ENCODE measurements at places on chromosomes 16 and 17.

DNA sequence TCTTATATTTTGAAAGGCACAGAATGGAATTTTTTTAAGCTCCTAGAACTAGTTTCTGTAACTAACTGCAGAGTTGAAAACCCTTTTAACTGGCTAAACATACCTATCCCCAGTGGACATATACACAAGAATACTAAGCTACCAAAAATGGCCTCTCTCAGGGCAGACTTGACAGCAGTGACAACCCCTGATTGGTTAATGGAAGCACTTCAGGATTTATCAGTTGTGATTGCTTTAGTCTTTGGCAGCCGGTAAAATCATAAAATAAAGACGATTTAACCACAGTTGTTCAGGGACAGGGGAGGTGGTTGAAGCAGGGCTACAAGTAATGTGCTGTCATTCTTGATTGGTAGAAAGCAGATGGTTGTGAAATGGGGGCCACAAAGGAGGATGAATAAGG, 452.0 kb upstream of the SOX9 start:
- DNase-seq: no peak

GRCh38 chr17:39164675-39165143, 1.3 kb downstream of the ARL5C start:
- peak; percentile 44 for DNase-seq

- no peak for DNase-seq
These were observed 48.1 kb downstream of the RPH3AL start for GRCh38 chr17:304461-304860.

DNA sequence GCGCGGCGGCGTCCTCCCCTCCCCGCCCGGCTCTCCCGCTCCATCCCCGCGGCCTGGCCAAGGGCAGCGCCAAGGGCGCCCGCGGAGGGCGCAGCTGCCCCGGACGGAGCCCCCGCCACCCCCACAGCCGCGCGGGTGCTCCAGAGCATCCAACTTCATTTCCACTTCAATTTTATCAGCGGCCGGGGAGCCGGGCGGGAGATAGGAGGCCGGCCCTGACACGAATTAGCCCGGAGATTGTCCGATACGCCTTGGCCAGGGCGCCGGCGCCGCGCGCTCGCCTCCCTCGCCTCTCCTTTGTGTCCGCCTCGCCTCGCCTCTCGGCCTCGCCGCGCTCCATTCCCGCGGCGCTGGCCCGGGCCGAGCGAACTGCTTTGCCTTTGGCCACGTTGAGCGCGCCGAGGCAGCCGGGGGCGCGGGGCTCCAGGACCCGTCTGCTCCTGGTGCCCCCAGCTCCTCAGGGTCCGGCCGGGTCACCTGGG, 129.1 kb upstream of the LHX1 start:
- DNase-seq: no peak

DNA sequence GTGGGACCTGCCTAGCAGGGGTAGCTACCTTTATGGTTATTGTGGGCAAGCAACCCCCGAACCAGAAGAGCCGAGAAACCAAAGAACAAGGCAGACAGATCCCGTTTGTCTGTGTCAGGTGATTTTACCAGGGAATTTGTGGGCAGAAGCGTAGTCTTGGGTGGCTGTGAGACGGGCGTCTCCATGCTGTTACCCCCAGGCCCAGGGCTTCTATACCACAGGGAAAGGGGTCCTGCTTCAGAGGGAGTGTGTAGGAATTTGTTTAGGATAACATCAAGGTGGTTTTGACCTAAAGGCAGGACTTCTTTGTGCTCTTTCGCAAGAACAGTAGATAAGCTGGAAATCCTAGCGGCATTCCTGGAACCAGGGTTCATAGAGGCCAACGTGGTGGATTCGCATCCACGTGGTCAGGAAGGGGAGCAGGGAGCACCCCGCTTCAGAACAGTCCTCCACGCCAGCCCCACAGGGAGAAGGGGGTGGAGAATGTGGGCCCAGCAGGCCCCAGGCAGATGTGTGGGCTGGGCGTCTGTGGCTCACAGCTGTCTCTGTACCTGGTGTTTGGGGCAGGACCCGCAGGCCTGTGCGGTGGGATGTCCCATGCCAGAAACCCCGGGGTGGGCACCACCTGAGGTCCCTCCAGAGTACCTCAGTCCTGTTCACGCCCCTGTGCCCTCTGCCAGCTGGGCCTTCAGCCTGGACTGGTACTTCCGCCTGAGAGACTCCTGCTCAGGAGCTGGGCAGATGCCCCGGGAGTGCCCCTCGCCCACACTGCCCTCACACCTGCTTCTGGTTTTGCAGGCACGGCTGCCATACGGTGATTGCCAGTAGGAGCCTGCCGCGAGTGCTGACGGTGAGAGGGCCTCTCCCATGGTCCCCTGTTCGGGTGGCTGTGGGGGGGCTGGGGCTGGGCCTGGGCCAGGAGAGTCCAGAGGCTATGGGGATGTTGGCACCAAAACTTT, 4.1 kb downstream of the DECR2 start:
- DNase-seq: no peak

- no peak for DNase-seq
These were observed 95.4 kb downstream of the CYLD start for GRCh38 chr16:50837324-50837723.

- no peak for DNase-seq
These were observed 15.4 kb downstream of the HS3ST3B1 start for GRCh38 chr17:14316126-14316832.

- DNase-seq: no peak
These were observed 92.7 kb upstream of the NOL11 start for GRCh38 chr17:67624886-67625656.

DNA sequence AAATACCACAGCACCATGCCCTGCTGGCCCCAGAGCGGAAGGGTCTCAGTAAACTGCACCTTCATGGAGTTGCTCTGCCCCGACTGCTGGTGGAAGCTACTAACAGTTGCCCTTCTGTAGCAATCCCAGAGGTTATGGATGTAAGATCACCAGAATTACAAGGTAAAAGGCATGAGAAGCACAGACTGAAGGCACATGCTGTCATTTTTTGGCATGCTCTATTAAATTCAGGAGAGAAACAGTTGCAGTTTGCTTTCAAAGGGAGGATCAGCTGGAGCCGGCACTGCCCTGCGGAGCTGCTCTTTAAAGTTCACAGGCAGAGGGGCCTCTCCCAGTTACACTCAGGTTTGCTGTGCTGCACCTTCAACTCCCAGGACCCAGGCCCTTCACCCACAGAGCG, 19.2 kb downstream of the NPRL3 start:
- DNase-seq: no peak

DNA sequence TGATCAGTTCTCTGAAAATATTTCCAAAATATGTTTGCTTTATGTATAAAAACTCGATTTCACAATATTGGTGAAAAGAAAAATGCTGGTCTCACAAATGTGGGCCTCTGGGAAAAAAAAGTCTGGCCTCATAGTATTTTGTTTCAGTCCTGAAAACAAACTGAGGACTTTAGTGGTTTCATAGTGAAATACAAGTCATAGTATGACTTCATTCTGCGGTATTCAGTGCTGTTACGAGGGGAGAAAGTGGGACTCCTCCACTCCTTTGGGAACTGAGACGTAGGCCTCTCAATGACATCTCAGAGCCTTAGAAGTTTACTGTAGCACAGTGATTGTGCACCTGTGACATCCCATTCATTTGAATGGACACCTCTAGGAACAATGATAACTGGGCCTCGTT, 56.0 kb downstream of the CYB561 start:
- no peak for DNase-seq

DNA sequence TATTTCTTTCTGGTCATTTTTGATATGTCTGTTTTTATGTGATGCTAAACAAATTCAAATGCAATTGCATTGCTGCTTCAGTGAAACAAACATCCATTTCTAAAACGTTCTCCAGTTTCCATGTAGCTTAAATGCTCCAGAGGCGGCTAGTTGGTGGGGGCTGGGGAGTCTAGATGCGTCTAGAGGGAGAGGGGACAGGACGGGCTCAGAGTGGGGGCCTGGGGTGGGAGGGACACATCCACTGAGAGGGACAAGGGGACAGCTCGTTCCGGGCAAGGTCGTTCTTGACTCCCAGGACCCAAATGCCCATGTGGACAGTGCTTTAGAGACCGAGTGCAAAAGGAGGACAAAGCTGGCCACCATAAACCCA, 102.3 kb downstream of the FOXL1 start:
- DNase-seq: no peak

DNA sequence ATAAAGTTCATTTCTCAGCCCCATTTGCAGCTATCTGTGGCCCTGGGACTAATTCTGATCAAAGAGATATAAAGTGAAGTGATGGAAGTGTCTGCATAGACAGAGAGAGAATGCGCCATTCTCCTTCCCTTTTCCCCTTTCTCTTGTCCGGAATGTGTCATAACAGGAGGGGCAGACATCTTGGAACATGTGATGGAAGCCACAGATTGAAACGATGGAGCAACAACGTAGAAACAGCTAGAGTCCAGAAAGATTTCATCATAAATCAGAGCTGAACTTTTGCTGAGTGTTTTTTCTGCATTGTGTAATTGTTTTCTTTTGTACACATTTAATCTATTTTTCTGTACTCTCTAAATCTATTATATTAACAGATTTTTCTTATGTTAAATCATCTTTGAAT, 11.3 kb downstream of the ASGR1 start:
- DNase-seq: no peak

GRCh38 chr16:66977341-66978113, 10.9 kb upstream of the CES4A start:
- DNase-seq: peak; percentile 44

DNA sequence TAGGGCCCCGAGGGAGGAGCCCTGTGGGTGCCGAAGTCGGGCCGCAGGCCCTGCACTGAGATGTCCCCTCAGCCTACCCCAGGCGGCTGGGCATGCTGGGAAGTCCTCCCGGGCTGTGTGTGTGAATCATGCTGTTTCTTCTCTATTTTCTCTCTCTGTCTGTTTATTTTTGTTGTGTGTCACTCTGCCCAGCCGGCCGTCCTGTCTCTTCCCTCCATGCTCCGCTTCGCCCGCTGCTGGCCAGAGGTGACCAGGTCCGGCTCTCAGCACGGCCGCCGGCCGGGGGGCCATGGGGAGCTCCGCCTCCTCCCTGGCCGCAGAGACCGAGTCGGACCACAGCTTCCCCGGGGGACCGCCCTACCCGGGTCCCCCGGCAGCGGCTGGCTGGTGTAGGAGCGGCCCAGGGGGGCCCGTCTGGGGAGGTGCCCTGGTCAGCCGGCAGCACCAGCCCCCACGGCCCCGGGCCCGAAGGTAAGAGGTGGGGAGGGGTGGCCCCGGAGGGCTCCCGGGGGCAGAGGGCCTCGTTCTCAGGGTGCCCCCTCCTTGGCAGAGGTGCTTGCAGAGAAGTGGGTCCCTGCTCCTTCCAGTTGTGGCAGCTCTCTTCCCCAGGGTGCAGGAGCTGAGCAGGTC, 12.5 kb downstream of the CAPN15 start:
- DNase-seq: no peak

- no peak for DNase-seq
These were observed 163.2 kb downstream of the AXIN2 start for GRCh38 chr17:65398040-65398787.

- no peak for DNase-seq
These were observed 23.3 kb downstream of the CEP295NL start for GRCh38 chr17:78879635-78880186.

DNA sequence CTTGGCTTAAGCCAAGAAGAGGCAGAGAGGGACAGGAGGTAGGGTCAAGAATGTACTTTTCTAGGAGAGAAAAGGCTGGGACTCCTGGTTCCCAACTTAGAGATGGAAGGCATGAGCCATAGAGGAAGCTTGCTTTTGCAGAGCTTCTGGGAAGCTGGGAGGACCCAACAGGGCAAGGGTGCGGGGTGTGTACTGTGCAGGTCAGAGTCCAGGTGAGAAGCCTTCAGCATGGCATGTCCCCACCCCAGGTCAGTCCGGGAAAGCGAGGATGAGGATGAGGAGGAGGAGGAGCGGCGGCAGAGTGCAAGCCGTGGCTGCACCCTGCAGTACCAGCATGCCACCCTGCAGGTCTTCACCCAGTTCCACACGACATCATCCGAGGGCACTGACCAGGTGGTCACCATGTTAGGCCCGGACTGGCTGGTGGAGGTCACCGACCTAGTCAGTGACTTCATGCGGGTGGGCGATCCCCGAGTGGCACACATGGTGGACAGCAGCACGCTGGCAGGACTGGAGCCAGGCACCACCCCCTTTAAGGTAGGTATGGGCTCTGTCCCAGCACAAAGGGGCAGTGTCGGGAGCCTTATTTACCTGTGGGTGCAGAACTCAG, 55.3 kb downstream of the TMEM132E start:
- DNase-seq: no peak

DNA sequence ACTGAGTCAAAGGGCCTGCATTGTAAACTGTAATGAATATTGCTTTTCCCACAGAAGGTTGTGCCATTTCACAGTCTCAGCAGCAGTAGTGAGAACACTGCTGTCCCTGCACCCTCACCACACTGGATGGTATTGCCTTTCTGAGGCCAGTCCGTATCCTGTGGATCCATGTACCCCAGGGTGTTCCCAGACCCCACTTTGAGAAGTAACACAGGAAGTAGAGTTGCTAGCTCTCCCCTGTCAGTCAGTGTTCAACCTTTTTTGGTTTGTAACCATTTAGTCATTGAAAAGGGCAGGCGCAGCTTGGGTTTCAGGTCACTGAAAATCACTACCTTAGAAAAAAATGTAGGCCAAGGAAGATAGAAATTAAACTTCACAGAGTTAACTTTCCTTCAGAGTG, 37.9 kb downstream of the SLFN12L start:
- DNase-seq: no peak

DNA sequence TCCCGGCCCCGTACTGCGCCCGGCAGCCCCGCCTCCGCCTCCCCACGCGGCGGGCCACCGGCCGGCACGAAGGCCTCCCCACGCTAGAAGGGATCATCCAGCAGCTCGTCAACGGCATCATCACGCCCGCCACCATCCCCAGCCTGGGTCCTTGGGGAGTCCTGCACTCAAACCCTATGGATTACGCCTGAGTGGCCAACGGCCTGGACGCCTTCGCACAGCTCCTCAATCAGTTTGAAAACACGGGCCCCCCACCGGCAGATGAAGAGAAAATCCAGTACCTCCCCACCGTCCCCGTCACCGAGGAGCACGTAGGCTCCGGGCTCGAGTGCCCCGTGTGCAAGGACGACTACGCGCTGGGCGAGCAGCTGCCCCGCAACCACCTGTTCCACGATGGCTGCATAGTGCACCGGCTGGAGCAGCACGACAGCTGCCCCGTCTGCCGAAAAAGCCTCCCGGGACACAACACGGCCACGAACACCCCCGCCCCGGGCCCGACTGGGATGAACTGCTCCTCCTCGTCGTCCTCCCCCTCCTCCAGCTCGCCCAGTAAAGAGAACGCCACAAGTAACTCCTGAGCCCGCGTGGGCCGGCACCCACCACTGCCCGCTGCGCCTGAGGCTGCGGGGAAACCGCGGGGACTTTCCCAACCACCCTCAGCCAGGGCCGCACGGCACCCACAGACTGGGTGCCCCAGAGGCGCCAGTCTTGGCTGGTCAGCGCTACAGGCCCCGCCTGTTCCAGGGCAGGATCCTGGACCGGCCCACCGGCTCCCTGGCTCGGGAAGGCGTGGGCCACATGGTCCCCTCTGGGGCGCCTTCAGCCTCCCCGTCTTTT, 39.0 kb upstream of the AKAP1 start:
- no peak for DNase-seq

DNA sequence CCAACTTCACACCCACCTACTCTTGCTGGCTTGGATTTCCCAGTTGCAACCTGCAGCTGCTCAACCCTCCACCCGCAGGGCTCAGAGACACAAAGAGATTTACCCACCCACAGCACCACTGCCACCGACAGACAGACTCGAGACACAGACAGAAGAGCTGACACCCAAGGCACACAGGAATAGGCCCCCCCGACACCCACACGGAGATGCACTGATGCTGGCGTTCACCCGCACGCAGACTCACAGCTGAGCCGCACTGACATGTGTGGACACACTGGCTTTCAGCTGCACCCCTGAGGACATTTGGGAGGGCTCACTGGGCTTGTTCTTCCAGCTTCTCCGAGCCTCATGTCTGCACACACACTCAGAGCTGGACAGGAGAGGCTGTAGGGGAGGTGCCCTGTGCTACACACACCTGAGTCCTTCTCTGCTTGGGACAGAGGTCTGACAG, 8.2 kb downstream of the STX1B start:
- DNase-seq: no peak

Measured in keratinocyte (primary cell).